ENCODE measurements at places on chromosomes 5 and 9.
A peak's percentile ranks its signal among the peaks of the same experiment; 100 is the strongest.

DNA sequence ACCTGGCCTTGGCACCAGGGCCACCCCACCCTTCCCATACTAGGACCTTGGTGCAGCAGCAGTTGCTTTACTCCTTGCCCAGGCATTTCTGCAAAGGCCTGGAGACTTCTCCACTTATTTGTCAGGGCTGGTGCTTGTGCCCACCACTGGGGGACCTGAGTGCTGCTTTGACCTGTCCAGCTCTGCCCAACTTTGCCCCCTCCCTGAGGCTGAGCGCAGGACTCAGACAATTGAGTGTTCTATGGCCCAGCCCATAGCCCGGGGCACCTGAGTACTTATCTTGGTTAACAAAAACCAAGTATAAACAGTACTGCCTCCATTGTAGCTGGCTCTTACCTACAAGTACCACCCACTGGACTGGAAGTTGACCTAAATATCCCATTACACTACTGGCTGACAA is 406.1 kb upstream of the CHD1 start:
- DNase-seq, result no peak

- DNase-seq, result peak; percentile 25
These were observed 51.3 kb downstream of the GADD45G start for GRCh38 chr9:89655990-89656657.

- DNase-seq, result no peak
These were observed 313.5 kb upstream of the PANK3 start for GRCh38 chr5:168892618-168893186.

GRCh38 chr5:53478411-53479044 is 1.9 kb upstream of the FST start:
- peak; percentile 43 for DNase-seq

DNA sequence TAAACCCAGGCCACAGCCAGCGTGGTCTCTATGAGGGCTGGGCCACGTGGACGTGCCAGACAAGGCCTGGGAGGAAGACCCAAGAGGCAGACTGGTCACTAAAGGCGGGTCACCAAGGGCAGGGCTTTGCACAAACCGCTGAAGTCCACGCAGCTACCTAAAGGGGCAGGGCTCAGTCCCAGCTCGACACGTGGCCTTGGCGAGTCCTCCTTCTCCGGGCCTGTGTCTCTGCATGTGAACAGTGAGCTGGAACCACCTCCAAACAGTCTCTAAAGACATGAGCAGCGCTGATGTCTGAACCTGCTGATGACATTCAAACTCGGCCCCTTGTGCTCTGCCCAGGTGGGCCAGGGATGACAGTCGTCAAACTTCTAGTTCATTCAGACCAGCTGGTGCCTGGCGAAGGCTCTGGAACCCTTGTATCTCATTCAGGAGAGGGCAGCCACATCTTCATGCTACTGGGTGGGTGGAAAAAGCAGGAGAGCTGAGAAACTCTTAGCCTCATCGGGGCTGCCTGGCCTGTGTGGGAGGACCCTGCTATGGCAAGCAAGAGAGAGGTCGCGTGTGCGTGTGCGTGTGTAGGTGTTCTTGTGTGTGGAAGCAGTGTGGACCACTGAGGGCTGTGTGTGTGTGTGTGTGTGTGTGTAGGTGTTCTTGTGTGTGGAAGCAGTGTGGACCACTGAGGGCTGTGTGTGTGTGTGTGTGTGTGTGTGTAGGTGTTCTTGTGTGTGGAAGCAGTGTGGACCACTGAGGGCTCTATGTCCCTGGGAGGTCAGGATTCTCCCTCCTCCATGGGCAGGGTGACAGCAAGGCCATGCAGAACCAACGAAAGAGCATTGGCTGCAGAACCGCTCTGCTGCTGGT is 14.1 kb upstream of the SLC25A51 start:
- no peak for DNase-seq
